SHP77 (cell line): ENCODE measurements at places on chromosomes 6 and 20.

DNA sequence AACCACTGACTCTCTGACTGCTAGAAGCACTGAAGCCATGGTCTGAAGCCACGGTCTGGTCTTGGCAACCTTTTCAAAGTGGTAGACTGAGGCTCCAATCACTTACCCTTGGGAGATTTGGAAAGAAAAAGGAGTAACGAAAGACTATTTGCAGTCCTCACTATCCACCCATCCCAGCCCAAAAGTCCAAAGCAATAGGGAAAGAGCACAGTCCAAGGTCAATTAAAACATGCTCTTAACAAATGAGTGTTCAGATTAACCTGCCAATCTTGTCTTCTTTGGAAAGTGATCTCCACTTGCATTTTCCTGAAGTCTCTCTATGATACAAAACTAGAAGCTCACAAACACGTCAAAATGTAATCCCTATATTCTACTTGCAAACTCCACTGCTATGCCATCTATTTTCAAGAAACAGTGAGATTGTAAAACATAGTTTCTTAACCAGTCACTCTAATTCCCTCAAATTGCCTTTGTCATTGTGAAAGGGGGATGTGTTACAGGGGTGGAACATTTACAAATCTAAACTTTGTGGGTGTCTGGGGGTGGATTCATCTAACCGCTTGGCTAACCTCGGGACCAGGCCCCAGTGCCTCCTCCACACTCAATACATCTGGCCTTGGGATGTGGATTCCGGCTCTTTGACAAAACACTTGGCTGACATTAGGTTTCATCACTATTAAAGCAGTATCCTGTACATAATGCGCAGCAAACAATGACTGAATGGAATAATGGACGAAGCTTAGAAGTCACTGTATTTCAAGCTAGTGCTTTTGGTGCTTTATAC lies 56.4 kb downstream of the B4GALT5 start:
- no peak for DNase-seq

- DNase-seq, result no peak
Measured at GRCh38 chr20:13717631-13718044, 67.1 kb downstream of the ESF1 start.

GRCh38 chr6:110366256-110366655 lies 8.1 kb upstream of the METTL24 start:
- DNase-seq, result no peak

DNA sequence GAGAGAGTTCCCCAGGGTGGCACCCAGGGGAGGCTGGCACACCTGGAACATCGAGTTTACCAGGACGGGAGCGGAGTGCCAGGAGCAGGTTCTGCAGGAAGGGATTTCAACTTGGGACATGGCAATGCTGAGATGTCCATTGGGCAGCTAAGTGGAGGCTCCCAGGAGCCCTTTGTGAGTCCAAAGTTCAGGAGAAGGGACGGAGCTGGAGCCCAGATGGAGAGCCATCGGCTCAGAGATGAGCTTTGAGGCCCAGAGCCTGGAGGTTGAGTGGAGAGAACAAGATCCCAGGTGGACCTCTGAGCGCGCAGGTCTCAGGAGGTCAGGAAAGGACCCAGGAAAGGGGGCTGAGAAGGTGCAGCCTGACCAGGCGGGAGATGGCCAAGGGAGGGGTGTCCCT lies 67.5 kb upstream of the AFDN start:
- DNase-seq, result no peak

- no peak for DNase-seq
Measured at GRCh38 chr6:7813704-7814103, 87.8 kb downstream of the BMP6 start.
